ENCODE measurements at places on chromosomes 16 and 17.

DNA sequence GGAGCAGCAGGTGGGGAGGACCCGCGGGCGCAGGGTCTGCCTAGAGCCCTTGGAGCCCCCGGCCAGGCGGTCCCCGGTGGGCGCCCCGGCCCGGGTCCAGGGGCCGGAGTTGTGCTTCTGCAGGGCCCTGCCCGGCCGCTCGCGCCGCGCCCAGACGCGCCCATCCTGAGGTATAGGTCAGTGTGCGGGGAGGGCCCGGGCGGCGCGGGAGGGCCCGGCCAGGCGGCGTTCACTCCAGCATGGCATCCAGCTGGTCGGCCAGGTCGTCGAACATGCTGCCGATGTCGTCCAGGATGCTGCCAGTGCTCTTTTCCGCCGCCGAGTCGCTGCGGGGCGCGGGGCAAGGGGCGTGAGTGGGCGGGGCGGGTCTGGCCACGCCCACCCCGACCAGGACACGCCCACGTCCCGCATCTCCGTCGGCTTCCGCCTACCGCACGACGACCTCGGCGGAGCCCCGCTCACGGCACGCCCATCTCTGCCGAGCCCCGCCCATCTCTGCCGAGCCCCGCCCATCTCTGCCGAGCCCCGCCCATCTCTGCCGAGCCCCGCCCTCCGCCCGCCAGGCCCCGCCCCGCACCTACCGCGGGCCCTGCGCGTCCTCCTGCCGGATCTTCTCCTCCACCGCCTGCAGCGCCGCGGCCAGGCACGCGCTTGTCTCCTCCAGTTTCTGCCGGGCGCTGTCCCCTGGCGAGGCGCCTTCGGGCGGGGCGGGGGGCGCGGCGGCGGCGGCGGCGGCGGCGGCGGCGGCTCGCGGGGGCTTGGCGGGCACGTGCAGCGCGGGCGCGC lies 17.9 kb downstream of the CASKIN1 start:
- DNase-seq = no peak

DNA sequence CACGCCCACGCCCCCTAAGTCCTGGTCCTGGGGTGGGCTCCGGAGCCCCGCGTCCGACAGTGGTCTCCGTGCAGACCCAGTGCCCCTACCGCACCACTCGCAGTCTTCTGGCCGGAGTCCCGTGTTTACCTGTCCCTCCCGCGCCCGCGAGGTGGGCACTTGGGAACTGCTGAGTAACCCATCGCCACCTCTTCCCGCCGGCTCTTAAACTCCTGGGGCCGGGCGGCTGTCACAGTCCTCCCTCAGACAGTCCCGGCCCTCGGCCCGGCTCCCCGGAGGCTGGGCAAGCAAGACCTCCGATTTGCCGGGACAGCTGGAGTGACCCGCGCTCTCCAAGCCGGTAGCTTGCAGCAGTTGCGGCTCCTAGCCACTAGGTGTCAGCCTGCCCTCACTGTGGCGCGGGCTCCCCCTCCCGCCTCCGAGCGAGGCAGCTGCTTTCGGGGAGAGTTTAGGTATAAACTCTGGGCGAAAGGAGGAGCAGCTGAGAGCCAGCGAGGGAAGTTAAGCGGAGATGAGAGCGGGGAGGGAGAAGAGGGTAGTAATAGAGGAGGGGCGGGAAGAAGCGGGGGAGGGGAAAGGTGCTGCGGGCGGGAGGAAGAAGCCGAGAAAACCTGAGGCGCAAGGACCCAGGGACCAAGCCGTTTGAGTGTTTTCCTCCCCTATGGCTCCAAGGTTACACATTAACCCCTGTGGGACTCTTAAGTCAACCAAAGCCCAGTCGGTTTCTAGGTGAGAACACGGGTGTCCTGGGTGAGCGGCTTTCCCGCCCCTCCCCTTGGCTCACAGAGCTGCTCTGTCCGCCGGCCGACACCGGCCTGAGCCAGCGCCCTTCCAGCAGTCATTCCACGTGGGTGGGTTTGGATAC lies 826 bp upstream of the TLCD1 start:
- DNase-seq = peak; percentile 90

DNA sequence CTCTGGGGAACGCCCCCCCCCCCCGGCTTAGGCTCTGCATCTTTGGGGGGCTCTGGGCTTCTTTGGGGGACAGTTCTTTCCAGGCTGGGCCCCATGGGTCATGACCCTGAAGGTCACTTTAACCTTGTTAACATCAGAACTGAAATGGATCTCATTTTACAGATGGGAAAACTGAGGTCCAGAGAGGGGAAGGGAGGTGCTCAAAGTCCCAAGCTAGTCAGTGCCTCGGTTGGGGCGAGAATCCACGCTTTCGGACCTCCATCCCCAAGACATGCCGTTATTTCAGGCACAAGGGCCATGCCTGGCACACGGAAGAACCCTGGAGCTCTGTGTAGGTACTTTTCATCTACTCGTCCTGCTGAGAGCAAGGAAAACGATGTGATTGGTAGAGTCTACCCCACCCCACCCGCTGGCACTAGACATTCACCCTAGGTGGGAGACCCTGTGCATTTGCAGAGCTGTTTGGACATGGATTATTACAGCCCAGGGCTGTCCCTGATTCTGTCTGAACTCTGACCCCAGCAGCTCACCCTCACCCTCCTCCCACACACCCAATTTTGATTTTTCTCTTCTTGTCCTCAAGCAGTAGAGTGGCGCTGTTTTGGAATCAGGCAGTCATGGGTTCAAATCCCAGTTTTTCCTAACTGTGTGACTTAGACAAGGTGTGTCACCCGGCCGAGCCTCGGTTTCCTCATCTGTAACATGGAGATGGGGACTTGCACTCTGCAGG lies 155.1 kb upstream of the CDC42EP4 start:
- no peak for DNase-seq

DNA sequence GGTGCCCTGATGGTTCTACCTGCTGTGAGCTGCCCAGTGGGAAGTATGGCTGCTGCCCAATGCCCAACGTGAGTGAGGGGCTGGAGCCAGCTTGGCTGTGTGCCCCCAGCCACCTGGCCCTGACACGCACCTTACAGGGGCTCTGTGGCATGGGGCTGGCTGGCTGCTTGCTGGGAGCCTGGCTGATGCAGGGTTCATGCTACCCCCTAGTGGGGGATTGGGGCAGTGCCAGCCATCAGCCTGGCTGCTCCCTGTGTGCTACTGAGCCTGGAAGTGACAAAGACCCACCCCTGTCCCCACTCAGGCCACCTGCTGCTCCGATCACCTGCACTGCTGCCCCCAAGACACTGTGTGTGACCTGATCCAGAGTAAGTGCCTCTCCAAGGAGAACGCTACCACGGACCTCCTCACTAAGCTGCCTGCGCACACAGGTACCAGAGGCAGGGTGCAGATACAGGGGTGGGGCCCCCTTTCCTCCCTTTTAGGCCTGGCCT lies 5.7 kb downstream of the GRN start:
- DNase-seq = no peak

- DNase-seq = no peak
These were observed 90.4 kb downstream of the MARF1 start for GRCh38 chr16:15552507-15552906.

DNA sequence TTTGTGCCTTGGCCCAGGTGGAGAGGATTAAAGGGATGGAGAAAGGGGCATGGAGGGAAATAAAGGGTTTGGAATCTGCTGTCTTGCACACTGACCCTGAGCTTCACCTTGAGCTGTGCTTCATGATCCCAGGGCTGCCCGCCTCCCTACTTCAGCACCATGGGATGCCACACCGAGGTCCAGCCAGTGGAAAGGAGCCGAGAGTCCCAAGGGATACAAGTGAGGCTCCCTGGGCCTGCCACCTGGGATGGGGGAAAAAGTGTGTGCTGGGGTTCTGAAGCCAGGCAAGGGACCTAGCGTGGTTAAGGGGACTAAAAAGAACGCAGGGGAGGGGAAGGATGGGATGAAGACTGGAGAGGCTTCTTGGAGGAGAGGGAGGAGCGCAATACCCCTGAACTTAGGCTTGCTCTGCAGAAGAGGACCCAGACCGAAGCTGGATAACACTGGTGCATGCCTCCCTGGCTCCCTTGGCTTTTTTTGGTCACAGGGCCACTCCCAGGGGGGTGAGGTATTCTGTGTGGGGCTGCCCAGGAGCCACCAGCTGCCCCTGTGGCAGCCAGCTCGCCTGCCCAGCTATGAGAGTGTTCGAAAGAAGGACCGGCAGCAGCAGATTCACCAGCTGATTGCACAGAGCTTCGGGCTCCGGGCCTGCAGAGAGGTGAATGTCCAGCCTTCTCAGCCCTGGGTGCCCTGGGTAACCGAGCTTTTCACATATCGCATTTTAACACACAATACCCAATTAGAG lies 7.2 kb downstream of the MRPL27 start:
- DNase-seq = no peak

Data from NCI-H1436 treated with DMSO at 0.1 percent for 48 hours (cell line).